ENCODE measurements at places on chromosomes 2 and 18.
A peak's percentile ranks its signal among the peaks of the same experiment; 100 is the strongest.

DNA sequence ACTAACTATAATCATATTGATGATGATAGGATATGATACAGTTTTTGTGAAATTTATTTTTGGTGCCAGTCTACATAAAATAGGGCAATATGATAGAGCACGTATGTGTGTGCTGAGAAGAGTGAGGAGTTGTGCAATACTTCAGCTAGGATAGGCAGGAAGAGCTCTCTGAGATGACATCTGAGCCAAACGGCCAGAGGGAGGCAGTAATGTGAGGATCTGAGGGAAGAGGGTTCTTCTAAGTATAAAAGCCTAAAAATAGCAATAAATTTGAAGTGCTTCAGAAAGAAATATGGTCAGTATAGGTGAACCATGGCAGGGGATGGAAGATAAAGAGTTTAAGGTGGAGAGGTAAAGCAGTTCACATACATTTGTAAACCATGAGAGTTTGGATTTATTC is 102.5 kb downstream of the OLA1 start:
- DNase-seq, result no peak

- DNase-seq, result no peak
Observed at GRCh38 chr2:206565666-206566065, 76.6 kb upstream of the FAM237A start.

- DNase-seq, result no peak
Observed at GRCh38 chr18:63869374-63869773, 18.1 kb upstream of the SERPINB2 start.

DNA sequence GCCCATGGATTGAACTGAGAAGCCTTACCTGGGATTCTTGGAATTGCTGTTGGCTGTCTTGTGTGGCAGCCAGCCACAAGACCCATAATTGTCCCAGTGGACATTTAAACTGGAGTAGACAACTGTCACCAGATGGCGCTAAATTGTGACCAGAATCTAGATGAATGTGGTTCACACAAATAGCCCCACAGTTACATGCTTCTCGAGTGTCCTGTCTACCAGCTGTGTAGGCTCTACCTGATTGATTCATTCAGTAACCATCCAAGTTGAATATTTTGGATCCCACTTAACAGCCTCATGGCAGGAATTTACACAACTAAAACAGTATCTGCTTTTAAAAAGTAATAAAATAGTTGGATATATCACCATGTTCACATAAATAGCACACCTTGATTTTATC is 73.2 kb downstream of the MAP4K4 start:
- no peak for DNase-seq

DNA sequence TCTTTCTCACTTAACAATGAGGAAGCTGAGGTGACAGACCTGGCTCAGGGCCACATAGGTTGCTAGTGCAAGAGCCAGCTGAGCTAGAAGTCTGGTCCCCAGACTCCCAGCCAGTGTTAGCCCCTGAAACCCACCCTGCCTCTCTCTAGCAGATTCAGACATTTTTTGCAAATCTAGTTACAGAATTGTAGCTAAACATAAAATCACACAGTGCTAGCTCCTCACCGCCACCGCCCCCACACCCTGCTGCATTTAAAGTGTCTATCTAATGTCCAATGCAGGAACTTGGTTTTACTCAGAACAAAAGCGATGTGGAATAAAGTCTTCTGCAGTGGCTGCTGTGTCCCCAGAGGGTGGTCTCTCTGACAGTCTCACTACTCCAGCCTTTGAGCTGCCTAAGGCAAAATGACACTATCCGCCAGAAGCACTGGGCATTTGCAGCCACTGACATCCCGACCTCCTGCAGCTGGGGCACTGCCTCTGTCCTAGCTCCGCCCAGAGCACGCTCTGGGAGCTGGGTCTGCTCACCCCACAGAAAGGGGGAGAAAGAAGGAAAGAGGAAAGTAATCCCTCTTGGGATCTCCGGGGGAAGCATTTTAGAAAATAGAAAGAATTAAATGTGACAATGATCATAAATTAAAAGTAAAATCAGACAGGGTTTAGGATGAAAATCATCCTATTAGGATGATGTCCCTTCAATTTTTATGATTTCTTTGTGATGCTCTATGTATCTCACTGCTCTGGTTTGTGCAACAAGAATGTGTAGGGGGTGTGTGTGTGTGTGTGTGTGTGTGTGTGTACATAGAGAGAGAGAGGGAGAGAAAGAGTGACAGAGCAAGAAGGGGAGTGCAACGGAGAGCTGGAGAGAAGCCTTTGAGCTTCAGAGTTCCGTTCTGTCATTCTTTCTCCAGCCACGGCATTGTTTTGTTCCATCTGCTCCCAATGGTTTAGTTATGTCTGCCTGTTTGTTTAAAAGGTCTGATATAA is 50.5 kb upstream of the ST8SIA3 start:
- no peak for DNase-seq

GRCh38 chr2:141923657-141924056 is 207.2 kb downstream of the LRP1B start:
- DNase-seq, result no peak

DNA sequence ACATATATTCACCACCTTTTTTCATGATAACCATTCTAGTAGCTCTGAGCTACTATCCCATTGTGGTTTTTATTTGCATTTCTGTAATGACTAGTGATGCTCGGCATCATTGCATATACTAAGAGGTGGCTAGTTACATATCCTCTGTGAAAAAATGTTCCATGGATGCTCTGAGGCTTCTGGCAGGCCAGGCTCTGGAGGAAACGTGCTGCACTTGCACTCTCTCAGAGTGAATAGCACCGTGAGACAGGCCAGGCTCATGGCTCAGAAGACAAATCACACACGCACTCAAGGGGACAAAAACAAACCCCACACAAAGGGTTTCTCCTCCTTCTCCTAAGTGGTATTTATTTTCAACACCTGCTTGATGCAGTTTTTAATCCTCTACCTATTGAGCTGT is 1085.3 kb upstream of the CNTNAP5 start:
- DNase-seq, result no peak

GRCh38 chr2:43405829-43406228 is 179.4 kb upstream of the ZFP36L2 start:
- no peak for DNase-seq

GRCh38 chr18:21081426-21081825 is 30.2 kb downstream of the ROCK1 start:
- no peak for DNase-seq

DNA sequence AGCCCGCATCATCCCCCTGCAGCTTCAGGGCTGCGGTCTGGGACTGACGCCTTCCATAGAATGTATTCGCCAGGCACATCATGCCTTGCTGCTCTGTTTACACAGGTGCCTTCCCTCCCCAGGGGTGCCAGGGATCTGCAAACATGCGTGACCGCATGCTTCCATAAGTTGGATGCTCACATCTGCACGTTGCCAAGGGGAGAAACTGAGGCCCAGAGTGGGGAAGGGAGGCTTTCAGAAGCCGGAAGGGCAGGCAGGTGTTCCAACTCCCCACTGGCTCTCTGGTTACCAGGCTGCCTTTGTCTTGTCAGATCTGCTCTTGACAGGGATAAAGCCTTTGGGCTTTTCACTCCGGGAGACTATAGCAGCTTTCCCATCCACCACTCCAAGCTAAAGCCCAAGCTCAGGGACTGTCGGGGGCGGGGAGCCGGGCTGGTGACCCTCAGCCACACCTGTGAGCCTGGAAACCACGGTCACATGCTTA is 125.8 kb upstream of the TNP1 start:
- no peak for DNase-seq

DNA sequence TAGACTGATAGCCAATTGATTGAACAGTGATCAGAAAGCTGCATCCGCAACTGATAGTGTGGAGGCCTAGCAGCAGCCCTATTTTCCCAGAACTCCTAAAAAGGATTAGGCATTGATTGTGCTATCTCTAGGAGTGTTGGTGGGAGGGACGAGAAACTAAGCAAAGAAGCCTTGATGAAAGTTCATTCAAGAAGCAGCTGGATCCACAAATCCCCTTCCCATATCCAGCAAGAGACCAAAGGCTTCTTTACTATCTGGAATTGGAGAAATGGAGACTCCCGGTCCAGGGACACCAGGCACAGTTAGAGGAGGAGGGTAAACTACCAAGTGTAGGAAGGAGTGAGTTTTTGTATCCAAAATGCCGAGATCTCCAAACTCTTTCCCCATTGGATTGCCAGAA is 151.5 kb downstream of the ALK start:
- no peak for DNase-seq

GRCh38 chr18:44681076-44681970 is 635 bp downstream of the SETBP1 start:
- DNase-seq, result no peak

GRCh38 chr2:172233987-172234715 is 131.5 kb upstream of the DLX2 start:
- DNase-seq, result no peak

- no peak for DNase-seq
Observed at GRCh38 chr2:94990956-94991355, 34.6 kb upstream of the MAL start.

GRCh38 chr2:11292464-11293255 is 51.8 kb downstream of the ROCK2 start:
- no peak for DNase-seq

- DNase-seq, result no peak
Observed at GRCh38 chr2:239545741-239546392, 145.0 kb upstream of the HDAC4 start.

DNA sequence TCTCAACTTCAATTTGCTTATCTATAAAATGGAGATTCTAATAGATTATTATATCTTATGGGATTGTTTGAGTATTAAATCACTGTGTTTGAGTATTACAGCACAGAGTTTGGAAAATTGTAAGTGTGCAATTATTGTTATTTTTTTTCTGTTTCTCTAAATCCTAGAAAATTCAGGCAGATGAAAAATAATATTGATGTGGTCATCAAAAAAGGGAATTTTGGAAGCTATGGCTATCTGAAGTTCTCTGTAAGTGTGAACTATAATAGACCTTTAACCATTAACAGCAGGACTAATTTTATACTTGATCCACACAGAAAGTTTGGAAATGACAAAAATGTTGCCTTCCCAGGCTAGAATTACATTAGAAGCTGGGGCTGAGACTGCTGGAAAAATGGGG is 393.2 kb downstream of the SUCLG1 start:
- no peak for DNase-seq

GRCh38 chr2:151002959-151003600 is 258.6 kb downstream of the RBM43 start:
- DNase-seq, result no peak

- peak; percentile 65 for DNase-seq
Observed at GRCh38 chr2:192194866-192195547, at the start of gene TMEFF2. TSS of gene TMEFF2 (minus strand) at chr2:192194933. CDS start at chr2:192194524, 409 bp downstream.

DNA sequence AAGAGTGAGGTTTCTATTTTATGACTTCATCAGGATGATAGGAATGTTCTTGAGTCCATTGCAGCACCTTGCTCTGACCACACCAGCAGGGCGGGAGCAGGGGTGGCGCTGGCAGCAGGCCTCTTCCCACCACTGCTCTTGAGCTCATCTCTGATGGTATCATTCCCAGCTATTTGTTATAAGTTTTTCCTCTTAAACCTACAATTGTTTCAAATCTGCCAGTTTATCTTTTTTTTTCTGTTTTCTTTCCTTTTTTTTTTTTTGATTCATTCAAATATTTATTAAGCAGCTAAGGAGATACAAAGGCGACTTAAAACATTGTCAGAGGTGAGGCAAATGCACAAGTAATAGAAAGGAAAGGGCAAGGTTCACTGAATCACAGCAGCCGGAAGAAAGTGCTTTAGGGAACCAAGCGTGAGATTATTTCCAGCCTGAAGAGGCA is 28.7 kb downstream of the NIFK start:
- no peak for DNase-seq

GRCh38 chr2:99850084-99850710 is 292.2 kb downstream of the AFF3 start:
- DNase-seq, result no peak

DNA sequence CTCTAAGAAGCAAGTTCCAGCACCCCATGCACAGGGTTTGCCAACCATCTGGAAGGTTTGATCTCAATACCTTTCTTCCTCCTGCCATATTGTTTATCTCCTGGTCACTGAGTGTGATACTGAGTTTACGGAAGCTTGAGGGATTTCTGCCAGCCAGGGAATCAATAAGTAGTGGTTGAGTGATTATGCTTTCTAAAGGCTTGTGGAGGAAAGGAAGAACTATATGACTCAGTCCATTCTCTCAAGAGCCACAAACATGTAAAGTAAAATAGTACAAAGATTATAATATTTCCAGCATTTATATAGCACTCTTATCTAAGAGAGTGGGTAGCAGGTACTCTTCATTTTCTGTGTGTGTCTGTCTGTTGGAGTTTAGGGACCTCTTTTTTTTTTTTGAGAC is 49.2 kb downstream of the SLC4A3 start:
- DNase-seq, result no peak

DNA sequence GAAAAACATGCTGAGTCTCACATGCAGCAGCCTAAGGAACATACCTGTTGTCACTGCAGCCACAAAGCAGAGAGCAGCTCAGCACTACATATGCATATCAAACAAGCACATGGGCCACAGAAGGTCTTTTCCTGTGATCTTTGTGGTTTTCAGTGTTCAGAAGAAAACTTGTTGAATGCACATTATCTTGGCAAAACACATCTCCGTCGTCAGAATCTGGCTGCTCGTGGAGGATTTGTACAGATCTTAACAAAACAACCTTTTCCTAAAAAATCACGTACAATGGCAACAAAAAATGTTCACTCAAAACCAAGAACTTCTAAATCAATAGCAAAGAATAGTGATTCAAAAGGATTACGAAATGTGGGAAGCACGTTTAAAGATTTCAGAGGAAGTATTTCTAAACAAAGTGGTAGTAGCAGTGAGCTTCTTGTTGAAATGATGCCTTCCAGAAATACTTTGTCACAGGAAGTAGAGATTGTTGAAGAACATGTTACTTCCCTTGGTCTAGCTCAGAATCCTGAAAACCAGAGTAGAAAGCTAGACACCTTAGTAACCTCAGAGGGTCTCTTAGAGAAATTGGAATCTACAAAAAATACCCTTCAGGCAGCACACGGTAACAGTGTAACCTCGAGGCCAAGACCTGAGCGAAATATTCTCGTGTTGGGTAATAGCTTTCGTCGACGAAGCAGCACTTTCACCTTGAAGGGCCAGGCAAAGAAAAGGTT is 34.1 kb downstream of the ZNF407 start:
- DNase-seq, result no peak

- DNase-seq, result no peak
Observed at GRCh38 chr2:70472221-70472890, 81.3 kb downstream of the TGFA start.

- DNase-seq, result no peak
Observed at GRCh38 chr2:174722942-174723592, 41.2 kb downstream of the CHRNA1 start.

DNA sequence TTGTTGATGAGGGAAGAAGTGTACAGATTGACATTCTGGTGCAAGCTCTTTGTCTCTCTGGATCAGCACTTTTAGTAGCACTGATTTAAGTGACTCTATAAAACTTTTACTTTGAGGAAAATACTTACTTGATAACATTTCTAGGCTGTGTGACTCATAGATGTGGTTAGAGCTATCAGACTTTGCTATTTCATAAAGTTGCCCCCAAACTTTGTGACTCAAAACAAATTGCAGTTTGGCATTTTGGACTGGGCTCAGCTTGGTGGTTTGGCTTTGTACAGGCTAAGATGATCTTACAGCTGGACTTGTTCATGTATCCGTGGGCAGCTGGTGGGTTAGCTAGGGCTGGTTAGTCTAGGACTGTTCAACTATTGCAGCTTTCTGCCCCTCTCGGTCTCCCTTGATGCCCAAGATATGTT is 42.1 kb upstream of the GLS start:
- no peak for DNase-seq
